Activated T-cell treated with anti-CD3 and anti-CD28 coated beads, Interleukin-2, amount 50 U/mL, for 24 hours (primary cell): ENCODE measurements at places on chromosomes 7 and 10.

- no peak for DNase-seq
Observed at GRCh38 chr7:151586531-151587260, 67.0 kb upstream of the RHEB start.

DNA sequence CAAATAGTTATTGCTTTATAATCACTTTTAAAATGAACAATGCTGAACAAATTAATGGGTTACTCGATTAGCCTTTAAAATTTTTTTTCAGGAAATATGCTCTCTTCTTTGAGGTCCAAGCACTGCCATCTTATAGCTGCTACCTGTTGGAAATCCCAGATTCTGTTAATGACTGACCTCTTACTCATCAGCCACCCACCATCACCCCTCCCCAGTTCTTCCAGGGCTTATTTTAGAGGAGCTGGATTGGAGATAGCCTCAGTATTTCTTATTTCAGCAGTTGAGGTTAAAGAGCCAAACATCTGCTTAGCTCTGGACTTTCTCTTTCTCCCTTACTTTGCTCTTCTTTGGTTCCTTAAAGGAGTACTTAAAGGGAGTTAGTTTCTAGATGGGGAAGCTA lies 420.0 kb downstream of the EXOC4 start:
- DNase-seq: no peak

DNA sequence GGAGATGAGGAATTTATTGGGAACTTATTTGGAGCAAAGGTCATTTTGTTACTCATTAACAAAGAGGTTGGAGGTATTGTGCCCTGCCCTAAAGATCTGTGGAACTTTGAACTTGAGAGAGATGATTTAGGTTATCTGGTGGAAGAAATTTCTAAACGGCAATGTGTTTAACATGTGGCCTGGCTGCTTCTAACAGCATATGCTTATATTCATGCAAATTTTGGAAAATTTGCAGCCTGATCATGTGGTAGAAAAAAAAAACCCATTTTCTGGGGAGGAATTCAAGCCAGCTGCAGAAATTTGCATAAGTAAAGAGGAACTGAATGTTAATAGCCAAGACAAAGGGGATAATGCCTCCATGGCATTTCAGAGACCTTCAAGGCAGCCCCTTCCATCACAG lies 10.7 kb upstream of the PANK1 start:
- DNase-seq: no peak

DNA sequence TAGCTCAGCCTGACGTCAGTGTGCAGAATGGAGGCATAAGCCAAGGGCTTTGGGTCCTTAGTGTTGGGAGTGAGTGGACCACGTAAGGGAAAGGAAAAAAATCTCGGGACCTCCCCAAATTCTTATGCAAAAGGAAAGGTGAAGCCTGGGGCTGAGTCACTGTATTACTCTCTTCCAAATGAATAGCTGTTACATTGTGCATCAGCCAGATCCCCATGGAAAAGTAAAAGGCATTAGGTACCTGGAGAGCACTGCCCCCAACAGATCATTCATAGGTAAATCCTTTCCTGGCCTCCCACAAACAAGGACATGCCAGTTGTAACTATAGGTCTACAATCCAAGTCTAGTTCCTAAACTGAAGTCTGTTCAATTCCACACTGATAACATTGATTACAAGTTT lies 170.5 kb downstream of the C1GALT1 start:
- DNase-seq: no peak

DNA sequence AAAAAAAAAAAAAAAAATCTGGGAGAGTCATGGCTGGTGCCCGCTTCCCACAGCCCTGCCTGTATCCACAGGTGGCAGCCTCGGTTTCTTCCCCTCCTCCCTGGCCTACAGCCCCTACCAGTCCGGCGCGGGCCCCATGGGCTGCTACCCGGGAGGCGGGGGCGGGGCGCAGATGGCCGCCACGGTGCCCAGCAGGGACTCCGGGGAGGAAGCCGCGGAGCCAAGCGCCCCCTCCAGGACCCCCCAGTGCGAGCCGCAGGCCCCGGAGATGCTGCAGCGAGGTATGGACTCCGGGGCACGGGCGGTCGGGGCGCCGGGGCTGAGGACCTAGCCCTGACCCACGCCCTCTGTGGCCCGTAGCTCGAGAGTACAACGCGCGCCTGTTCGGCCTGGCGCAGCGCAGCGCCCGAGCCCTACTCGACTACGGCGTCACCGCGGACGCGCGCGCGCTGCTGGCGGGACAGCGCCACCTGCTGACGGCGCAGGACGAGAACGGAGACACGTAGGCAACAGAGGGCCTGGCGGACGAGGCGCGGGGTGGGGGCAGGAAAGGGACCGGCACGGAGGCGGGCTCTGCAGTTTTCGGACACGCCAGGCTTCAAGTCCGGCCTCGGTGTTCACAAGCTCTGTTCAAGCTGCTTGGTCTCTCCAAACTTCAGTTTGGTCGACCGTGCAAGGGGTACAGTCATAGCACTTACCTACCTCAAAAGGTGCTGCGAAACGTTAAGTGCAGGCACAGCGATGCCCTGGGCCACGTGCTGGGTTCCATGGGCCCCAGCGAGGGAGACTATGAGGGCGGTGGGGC lies 3.9 kb downstream of the NFKB2 start:
- DNase-seq: peak; percentile 92

- peak; percentile 61 for DNase-seq
Observed at GRCh38 chr10:72328045-72328828, 26.5 kb downstream of the DNAJB12 start.

DNA sequence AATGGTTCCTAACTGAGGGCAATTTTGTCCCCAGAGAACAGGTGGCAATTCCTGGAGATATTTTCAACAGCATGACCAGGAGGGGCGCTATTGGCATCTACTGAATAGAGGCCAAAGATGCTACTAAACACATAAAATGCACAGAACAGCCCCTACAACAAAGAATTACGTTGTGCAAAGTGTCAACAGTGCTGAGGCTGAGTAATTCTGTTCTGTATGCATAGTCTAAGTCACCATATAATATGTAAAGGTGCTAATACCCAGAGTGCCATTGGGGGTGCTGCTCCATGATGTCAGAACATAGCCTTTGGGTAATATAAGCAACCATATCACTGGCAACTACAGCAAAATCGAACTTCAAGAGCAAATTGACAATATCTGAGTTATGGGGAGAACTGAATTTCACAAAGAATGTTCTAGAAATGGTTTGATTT lies 213.3 kb upstream of the PHYHIPL start:
- no peak for DNase-seq

- DNase-seq: no peak
Observed at GRCh38 chr10:119100434-119101238, 3.3 kb upstream of the DENND10 start.
